ENCODE measurements at places on chromosomes 4 and X. TPM values are rescaled to one million over a fixed set of nuclear protein-coding genes. Genes with fewer than 3 reads are reported as not detected.

DNA sequence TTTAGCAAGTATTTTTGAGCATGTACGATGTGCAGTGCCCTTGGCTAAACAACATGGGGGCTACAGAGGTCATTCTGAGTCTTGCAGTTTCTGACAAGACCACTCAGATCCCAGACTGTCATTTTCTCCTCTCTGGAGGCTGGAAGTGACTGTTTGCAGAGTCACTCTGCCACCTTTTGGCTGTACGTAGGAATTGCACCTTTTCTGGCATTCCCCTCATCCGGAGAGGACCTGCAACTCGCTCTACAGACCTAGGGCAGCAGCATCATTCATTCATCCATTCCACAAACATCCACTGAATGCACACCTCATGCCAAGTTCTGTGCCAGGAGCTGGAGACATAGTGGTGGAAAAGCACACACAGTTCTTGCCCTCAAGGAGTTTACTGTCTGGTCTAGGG, 160.4 kb upstream of the GPR101 start:
- DNase-seq: peak; percentile 1

- no peak for DNase-seq
Observed at GRCh38 chr4:149605601-149606378, 209.9 kb downstream of the IQCM start.

Gene GAGE12E
- not detected for total RNA-seq

GRCh38 chrX:136589966-136590365, 58.0 kb downstream of the VGLL1 start:
- DNase-seq: peak; percentile 6

- no peak for DNase-seq
Observed at GRCh38 chr4:87141428-87141827, 79.0 kb downstream of the KLHL8 start.
